Activated CD4-positive, alpha-beta T cell treated with anti-CD3 and anti-CD28 coated beads, Interleukin-2, amount 50 U/mL, for 4 hours (primary cell): ENCODE measurements at places on chromosomes 11 and 22.

GRCh38 chr11:19053909-19054308 lies 6.6 kb downstream of the MRGPRX2 start:
- no peak for DNase-seq

DNA sequence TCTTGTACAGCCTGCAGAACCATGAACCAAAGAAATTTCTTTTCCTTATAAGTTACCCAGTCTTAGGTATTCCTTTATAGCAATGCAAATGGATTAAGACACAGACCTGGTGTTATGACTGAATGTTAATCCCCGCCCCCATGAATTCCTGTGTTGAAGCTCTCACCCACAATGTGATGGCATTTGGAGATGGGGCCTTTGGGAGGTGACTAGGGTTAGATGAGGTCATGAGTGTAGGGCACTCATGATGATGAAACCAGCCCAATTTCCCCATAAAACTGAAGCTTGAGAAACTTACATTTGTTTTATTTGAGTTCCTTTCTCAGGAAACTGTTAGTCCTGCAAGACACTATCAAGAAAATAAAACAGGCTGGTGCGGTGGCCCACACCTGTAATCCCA lies 115.8 kb upstream of the THY1 start:
- no peak for DNase-seq

DNA sequence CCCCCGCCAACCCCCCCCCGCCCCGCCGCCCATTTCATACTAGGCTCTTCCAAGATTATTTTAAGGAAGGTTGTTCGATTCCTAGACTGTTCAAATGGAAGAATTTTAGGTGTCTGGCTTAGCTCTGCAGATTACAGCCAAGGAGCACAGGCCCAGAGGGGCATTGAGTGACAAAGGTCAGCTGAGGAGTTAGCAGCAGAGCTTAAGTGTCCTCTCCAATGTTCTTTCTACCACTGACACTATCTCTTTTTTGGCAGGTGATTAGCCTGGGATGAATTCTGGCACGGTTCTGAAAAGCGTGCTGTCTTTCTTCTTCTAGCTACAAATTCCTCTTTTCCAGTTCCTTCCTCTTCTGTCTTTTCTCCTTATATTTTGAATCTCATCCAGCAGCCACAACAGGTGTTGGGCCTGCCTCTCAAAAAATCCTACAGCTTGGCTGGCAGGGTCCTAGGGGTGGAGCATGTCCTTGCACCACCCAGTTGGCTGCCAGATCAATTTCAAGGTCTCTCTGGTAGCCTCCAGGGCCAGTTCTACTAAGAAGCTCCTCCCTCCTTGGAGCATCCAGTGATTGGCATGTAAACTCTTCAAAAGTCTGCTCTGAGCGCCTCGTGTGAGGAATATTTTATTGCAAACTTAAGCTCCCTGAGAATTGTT lies 23.0 kb downstream of the KCNE3 start:
- no peak for DNase-seq

DNA sequence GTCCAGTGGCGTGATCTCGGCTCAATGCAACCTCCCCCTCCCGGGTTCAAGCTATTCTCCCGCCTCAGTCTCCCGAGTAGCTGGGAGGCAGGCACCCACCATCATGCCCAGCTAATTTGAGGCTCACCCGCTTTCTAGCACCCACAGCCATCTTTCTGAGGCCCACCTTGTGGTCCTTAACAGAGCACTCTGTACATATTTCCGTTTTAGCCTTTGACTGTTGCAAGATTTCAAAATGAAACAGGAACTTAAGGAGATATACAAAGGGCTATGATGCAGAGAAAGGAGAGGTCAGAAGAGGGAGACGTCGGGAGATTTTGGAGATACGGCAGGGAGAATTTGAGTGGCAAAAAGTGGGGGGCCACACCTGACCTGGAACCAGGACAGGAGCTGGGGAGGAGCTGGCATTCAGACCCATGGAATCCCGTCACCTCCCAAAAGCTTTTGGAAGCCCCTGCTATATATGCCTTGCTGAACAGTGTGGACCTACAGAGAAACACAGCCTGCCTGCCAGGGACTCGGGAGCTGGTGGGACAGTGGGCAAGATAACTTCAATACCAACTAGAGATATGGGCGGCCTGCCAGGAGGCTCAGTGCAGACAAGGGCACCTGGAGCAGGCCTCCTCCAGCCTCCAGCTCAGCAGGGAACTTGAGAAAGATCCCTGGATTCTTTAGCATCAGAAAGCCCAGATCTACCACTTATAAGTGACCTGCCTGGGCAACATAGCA lies 8.0 kb upstream of the CLCF1 start:
- no peak for DNase-seq

DNA sequence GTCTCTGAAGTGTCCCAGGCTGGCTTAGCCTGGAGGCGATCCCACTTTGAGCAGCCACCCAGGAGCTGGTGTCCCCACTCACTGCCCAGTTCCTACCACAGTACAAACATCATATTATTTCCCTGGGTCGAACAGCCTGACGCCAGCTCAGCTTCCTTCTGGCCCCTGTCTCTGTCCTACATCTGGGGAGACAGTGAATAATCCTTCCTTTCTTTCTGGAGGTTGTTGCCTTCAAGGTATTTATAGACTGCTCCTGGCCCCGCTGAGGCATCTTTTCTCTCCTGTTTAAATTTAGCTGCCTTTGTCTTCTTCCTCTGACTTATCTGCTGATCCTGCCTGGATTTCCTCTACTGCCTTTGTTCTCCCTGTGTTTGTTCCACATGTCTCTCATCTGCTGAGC lies 56.8 kb upstream of the LRRC55 start:
- no peak for DNase-seq

GRCh38 chr11:114197799-114198500 lies 98.2 kb upstream of the NNMT start:
- no peak for DNase-seq

DNA sequence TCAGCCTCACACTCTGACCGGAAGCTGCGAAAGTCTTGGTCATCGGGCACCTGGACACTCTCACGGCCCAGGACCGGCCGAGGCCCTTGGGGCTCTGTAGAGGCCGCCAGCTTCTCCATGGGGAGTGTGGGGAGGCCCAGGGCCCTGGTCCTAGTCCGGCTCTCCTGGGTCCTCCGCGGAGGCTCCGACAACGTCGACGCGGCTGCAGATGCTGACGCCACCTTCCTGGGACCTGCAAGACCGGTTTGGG lies 12.9 kb downstream of the STARD10 start:
- no peak for DNase-seq

- DNase-seq, result no peak
Measured at GRCh38 chr11:9601876-9602199, 28.4 kb downstream of the WEE1 start.

GRCh38 chr11:110991661-110992355 lies 253.7 kb upstream of the POU2AF2 start:
- no peak for DNase-seq

- no peak for DNase-seq
Measured at GRCh38 chr22:20216863-20217499, 51.1 kb downstream of the RTN4R start.
